ENCODE measurements at places on chromosomes 3 and 15.
A peak's percentile ranks its signal among the peaks of the same experiment; 100 is the strongest.

DNA sequence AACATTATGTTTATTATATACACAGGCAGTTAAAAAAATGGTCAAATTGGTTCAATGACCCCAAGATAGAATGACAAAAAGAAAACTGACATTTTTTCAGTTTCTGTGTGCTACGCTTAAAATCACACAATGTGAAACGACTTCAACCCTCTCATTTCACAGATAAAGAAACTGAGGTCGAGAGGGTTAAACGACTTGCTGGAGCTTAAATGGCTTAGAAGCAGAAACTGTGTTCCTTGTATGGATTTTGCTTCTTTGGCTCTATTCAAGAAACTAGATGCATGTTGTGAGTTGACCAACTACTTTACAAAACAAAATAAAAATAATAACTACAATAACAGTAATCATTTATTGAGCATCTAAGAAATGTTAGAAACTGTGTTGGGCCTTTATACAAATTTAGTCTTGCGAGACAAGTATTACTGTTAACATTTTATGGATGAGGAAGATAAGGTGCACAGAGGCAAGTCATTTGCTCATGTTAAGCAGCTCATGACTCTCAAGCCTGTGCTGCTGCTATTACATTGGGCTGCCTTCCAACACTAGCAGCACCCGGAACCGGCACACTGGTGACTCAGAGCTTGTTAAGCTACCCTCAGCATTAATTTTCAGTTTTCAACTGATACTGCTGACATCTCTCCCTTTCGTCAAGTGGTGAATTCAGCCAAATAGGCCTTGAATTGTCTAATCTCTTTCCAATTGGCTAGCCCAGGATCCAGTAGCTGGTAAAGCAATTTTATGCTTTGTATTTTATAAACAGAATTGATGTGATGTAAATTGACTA lies 487.6 kb downstream of the NAALADL2 start:
- no peak for DNase-seq

GRCh38 chr3:41881233-41881821 lies 80.6 kb downstream of the ULK4 start:
- peak; percentile 32 for DNase-seq

GRCh38 chr3:197205675-197206074 lies 92.7 kb downstream of the DLG1 start:
- DNase-seq: no peak

- no peak for DNase-seq
These were observed 161.7 kb upstream of the ZNF385D start for GRCh38 chr3:21912711-21913110.

- no peak for DNase-seq
These were observed 171.0 kb downstream of the CTNNB1 start for GRCh38 chr3:41370307-41370706.

GRCh38 chr15:78229431-78230406 lies 4.6 kb downstream of the ACSBG1 start:
- no peak for DNase-seq

DNA sequence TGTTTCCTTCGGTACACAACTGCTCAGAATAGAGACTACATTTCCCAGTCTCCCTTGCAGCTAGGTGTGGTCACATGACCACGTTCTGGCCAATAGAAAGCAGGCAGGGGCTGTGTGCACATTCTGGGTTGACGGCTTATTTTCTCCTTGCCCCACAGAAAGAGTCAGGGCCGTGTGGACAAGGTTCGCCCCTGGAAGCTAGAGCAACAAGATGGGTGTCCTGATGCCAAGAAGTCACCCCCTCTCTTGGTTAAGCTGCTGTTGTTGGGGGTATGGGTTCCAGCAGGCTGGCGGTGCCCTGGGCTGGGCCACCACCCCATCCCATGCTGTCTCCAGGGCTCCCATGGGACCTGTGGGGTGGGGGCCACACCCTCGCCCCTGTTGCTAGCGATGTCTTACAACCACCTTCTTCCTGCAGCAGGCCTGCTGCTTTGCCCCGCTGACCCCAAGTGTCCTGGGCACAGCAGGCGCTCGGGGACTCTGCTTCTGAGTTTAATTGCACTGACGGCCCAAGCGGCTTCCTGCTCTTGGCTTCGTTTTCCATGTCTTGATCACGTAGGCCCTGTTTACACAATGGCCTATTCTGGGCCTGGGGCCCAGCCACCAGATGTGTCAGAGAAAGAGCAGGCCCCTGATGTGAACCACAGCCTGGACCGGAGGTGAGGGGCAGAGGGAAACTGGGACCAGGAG lies 24.9 kb downstream of the ABTB1 start:
- DNase-seq: no peak

DNA sequence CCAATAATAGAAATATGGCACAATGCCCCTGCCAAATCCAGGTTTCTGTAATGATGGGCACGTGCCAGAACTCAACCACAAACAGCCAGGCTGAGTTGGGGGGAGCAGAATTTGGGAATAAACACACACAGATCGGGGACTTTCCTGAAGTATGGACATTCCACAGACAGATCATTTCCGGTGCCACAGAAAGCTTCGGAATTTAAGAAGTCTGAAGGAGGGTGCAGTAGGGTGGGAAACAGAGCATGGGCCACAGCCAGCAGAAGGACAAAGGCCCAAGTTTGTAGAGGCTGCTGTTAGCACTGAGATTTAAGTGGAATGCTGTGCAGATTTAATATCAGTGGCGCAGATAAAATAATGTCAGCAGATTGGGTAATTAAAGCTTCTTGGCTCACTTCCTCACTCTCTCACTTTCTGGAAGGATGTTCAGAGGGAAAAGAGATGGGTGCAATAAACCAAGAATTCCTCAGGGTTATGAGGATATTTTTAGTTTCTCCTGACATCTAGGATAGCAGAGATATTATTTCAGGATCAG lies 67.4 kb downstream of the MYLK start:
- no peak for DNase-seq

DNA sequence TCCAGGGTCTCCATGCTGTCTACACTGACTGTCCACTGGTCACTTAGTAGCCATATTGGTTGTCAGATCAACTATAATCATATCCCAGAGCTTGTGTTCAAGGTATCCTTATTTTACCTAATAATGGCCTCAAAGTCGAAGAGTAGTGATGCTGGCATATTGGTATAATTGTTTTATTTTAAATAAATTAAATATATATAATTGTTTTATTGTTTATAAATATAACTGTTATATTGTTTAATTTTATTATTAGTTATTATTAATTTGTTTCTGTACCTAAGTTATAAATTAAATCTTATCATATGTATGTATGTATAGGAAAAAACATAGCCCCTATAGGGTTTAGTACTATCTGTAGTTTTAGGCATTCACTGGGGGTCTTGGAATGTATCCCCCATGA lies 205.0 kb downstream of the FOXP1 start:
- DNase-seq: no peak

- DNase-seq: no peak
These were observed 68.0 kb downstream of the ATP11B start for GRCh38 chr3:182861348-182861747.

DNA sequence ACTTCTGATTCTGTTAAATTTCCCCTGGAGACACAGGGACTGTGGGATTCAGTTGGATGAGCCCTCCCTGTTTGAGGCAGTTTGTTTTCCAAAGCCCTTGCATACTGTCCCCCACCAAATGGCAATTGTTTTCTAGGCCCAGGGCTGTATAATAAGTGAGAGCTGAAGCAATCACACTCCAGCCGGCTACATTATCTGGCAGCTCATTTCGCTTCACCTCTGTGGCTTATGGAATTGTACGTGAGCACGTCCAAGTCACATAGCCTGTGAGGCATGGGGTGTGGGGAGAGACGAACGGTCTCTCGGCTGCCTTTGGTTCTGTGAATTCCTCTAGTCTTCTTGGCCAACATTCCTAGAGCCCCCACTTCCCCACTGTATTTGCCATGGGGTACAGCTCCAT lies 10.7 kb downstream of the RBP2 start:
- DNase-seq: no peak

GRCh38 chr15:76342382-76343201 lies 6.0 kb downstream of the ISL2 start:
- DNase-seq: no peak

DNA sequence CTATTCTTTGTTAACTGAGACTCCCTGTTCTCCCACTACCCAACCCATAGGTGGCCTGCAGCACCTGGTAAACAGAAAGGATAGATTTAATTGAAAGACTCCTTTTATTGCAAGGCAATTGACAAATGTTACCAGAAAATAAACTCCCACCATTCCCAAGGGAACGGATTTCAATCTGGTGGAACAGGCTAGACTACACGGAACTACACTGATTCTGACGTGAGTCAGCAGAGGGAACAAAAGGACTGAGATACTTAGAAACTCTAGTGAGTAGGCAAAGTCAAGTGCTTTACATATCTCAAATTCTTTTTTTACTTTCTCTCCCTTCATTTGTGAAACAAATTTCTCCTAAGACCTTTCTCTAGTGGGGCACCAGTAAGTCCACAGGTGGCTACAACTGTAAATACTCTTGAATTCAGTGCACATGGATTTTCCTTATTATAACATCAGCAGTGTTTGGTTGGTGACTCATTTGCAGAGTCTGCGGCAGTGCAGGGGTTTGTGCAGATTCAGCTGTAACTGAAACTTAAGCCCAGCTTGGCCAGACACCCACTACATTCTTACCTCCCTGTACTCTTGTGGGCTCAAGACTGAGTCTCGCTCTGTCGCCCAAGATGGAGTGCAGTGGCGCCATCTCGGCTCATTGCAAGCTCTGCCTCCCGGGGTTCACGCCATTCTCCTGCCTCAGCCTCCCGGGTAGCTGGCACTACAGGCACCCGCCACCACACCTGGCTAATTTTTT lies 34.3 kb upstream of the PLSCR2 start:
- peak; percentile 50 for DNase-seq

DNA sequence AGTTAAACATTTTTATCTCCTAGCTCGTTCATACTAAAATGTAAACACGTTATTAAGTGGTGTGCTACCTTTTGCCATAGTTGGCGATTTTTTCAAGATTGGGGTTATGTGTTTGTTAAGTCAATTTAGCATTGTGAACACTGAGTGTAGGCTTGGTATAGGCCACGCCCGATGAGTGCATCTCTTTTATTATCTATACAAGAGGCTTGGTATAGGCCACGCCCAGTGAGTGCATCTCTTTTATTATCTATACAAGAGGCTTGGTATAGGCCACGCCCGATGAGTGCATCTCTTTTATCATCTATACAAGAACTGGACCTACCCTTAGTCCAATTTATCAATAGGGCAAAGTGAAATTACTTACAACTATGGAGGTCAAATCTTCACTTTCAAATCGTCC lies 70.4 kb downstream of the NIPA2 start:
- DNase-seq: no peak

GRCh38 chr3:15522016-15522415 lies 510 bp upstream of the COLQ start:
- no peak for DNase-seq

DNA sequence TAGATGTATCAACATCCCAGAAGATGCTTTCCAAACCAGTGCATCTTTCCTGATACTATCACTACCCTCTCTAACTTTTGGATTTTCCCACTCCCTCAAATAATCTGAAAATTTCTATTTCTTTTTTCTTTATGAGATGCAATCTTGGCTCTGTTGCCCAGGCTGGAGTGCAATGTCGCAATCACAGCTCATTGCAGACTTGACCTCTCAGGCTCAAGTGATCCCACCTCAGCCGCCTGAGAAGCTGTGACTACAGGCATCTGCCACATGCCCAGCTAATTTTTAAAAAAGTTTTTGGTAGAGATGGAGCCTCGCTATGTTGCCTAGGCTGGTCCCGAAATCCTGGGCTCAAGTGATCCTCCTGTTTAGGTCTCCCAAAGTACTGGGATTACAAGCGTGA lies 239.7 kb downstream of the SUCLG2 start:
- no peak for DNase-seq

GRCh38 chr3:177421481-177421785 lies 224.2 kb upstream of the TBL1XR1 start:
- no peak for DNase-seq

DNA sequence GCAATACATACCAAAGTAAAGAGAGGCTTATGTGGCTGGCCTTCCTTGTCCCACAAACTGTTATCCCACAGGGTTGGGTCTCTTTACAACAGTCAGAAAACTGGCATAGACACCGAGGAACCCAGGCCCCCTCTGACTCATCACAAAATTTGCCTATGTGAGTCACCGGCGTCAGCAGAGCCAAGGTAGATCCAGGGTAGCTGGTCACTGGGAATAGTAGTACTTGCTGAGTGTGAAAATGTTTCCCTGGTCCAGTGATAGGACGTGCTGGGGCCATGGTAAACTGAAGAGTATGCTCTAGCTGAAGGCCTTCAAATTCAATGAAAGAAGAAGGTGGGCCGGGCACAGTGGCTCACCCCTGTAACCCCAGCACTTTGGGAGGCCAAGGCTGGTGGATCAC lies 27.1 kb upstream of the SKIL start:
- no peak for DNase-seq

DNA sequence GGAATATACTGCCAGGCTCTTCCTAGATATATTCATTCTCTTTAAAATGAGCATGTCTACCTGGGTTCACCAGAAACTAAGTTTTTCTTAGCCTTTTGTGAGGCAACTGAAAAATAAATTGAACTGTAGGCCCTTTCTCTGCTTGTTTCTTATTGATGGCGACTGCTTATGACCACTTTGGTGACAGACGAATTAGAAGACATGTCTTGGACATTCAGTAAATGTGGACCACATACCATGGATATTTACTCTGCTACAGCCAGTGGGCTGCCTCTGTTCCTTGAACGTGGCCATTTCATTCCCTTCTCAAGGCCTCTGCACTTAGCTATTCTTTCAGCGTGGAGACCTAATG lies 603 bp upstream of the SELENOK start:
- DNase-seq: no peak

DNA sequence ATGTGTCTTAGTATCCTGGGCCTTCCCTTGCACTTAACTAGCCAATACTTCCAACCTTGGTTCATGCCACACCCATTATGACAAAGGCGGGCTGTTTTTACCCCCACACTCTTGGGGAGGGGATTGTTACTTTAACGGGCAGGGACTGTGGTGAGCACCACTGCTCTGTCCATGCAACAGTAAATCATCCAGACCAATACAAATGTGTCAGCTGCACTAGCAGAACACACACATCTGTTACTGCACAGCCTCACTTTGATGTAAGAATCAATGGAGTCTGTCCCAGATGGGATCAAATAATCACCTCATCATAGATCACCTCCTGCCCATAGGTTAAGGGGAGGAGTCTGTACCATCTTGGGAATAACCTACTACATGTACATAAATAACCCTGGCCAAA lies 58.1 kb downstream of the NPAP1 start:
- DNase-seq: no peak

DNA sequence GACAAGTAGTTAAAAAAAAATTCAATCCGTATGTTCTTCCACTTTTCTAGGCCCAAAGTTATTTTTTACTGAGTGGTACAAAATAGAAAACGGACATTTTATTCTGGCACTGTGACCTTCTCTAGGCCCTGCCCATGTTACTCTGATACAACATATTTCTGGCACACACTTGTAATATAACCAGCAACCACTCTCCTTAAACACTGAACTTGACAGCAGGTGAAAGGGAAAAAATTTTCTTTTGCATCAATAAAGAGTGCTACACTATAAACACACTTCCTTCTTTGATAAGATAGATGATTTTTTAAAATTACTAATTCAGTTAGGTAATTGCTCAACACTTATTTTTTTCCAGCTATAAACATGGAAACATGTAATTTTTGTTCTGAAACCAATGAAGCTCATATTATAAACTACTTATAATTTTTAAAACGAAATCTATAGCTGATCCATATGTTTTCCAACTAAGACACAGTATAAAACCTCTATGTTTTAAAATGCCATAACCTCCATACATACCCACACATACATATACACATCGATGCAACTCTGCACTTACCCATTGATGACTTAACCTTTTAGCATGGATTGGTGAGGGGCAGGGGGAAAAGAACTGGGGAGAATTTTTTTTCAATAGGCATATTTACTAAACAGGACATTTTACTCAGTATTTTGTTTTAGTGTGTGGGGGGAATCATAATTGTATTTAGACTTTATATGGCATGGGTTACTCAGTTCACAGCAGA lies 5.3 kb upstream of the CTNNB1 start:
- no peak for DNase-seq
